ENCODE measurements at places on chromosomes 1 and 21. TPM values are rescaled to one million over a fixed set of nuclear protein-coding genes. Genes with fewer than 3 reads are reported as not detected.

The HHAT gene
- total RNA-seq = 1.6 TPM

The EVI5 gene
- total RNA-seq = 26.4 TPM

The RCSD1 gene
- 39.3 TPM for total RNA-seq

The SPRR2G gene
- total RNA-seq = not detected

The DMRTA2 gene
- total RNA-seq = not detected

The MAP10 gene
- 2.1 TPM for total RNA-seq

The NEK2 gene
- total RNA-seq = 2.2 TPM

The PROX1 gene
- 46.5 TPM for total RNA-seq

The MAB21L3 gene
- total RNA-seq = not detected

The FMN2 gene
- not detected for total RNA-seq

The ALX3 gene
- total RNA-seq = not detected

DNA sequence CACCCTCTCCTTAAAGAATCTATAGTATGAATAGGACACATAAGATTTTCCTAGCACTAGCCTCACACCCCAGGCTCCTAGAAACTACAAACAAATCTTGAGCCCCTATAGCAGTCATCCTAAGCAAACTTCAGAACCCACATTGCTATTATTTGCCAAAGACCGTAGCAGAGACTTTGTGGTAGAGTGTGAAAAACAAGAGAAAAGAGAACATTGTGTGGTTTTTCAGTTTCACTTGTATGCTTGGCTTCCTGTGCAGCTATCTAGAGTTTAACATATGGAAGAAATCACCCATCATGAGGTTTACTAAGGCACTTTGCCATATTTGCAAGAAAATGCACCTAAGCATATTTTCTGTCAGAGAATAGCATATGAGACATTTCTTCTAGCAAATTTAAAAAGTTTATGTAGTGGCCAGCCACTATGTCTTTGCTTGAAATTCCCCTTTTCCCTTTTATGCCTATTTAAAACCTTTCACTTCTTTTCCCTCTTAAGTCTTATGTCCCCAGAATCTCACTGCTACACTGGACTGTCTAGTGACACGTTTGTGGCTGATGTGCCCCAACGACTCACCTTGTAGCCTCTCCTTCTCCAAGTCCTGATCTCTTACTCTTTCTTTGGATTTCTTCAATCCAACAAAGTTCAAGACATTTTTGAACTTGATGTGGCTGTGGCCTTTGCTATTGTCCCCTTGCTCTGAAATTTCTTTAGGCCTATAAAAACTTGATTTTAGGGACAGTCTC lies 25.6 kb downstream of the CCDC190 start:
- no peak for DNase-seq

DNA sequence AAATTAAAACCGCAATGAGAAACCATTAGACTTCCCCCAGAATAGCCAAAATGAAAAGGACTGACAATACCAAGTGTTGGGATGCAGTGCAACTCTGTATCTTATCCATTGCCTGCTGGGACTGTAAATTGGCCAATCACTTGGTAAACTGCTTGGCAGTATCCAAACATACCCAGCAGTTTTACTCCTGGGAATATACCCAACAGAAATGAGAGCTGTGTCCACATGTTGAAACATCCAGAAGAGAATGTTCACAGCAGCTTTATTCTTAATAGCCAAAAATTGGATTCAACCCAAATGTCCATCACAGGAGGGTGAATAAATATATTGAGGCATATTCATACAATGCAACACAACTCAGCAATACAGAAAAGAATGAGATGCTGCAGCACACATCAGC lies 13.7 kb upstream of the FAM20B start:
- no peak for DNase-seq

GRCh38 chr1:173445656-173446055 lies 31.5 kb upstream of the PRDX6 start:
- no peak for DNase-seq

- DNase-seq = no peak
Measured at GRCh38 chr1:79037085-79037484, 30.6 kb upstream of the ADGRL4 start.

DNA sequence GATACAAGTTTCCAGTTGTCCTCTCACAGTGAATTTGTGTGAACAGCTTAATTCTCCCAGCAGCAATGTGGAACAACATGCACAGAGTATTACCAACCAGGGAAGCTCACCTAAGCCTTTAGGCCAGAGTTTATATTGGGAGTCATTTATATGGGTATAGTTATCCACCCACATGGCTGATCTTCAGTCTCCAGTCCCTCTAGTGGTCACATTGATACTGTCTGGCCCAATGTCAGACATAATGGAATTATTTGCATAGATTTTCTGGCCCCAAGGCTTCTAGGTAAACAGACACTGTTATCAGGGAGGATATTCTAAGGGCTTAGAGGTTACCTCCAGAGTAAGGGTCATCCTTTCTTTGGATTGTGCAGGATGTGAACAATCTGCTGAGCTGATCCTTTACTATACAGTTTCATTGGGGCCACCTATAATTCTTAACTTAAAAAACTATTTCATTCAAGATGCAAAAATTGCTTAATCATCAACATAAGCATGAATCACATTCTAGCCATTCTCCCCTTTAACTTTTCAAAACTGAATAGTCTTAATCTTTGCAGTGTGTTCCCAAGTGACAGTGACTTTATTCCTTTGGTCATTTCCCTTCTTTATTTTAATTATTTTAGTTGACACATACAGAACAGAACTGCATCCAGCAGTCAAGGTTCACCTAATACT lies 210.9 kb downstream of the LTN1 start:
- DNase-seq = no peak

- DNase-seq = no peak
Measured at GRCh38 chr1:193120604-193121166, 1.1 kb upstream of the CDC73 start.

DNA sequence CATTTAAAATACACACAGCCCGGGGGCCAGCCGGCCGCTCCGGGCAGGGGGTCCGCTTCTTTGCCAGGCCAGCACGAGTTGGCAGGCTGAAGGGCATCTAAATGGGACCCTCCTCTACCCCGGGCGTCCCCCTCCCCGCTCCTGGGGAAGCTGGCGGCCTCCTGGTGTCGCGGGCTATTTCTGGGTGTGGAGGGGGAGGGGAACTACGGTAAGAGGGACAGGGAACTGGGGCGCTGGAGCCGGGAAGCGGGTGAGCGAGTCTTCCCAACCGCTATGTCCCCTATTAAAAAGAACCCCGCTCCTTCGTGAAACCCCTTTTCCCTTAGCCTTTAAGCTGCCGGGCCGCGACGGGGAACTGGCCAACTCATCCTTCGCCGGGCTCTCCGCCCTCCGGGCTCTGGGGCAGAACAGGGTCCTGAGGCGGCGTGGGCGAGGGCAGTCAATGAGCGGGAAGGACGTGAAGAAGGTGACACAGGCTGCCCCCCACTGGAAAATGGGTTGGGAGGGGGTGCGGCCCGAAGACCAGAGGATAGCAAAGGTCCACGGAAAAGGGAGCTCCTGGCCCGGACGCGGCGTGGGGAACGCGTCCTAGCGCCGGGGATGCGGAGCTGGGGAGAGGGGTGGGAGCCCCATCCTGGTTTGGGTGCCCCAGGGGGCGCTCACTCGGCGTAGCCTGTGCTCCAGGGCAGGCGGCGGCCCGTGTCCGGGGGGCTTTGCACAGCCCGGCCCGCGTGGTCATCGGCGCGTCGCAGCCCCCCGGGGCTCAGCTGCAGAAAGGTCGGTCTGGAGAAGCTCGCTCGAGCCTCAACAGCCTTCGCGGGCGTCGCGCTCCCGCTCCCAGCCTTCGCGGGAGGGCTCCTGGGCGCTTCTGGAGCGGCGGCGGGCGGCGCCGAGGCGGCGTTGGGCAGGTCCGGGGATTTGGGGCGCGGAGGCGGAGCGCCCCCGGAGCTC lies 544 bp downstream of the PPM1J start:
- DNase-seq = no peak

GRCh38 chr1:224617410-224618355 lies 1.6 kb downstream of the CNIH3 start:
- DNase-seq = no peak

GRCh38 chr1:69794831-69795230 lies 227.1 kb downstream of the LRRC7 start:
- no peak for DNase-seq

- DNase-seq = no peak
Measured at GRCh38 chr1:117754061-117754969, 148.5 kb downstream of the TENT5C start.

DNA sequence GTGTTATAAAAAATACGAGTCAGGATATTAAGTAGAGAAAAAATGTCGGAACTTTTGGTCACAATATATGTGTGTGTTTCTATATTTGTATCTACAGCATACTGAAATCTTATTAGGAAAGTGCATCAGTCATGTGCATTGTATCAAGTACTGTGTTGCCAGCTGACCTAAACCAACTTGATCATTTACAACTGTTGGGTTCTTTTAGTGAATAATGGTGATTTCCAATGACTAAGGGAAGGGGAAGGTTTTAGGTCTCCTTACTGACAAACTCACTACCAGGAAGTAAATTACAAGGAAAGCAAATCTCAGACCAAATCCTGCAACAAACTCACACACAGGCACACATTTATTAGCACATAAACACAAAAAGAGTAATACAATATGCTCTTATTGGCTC lies 142.7 kb downstream of the TSEN15 start:
- DNase-seq = no peak

- DNase-seq = no peak
Measured at GRCh38 chr1:32144033-32144432, 35.4 kb upstream of the TXLNA start.

- no peak for DNase-seq
Measured at GRCh38 chr1:114130213-114130612, 23.5 kb downstream of the SYT6 start.

DNA sequence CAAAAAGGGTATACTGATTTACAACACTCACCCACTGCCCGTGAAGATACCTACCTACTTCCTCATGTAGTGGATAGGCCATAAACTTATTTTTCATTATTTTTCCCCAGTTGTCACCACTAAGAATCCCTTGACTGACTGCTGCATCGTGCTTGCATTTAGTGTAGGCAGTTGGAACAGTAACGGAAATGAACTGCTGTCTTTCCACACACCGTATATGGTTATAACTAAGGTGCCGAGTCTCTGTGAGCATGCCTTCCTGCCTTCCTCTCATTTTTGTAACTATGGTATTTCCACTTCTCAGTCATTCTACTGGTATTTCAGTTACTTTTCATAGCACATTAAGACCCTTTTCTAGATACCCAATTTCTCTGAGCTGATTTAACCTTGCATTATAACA lies 36.4 kb downstream of the SLC35F3 start:
- no peak for DNase-seq

DNA sequence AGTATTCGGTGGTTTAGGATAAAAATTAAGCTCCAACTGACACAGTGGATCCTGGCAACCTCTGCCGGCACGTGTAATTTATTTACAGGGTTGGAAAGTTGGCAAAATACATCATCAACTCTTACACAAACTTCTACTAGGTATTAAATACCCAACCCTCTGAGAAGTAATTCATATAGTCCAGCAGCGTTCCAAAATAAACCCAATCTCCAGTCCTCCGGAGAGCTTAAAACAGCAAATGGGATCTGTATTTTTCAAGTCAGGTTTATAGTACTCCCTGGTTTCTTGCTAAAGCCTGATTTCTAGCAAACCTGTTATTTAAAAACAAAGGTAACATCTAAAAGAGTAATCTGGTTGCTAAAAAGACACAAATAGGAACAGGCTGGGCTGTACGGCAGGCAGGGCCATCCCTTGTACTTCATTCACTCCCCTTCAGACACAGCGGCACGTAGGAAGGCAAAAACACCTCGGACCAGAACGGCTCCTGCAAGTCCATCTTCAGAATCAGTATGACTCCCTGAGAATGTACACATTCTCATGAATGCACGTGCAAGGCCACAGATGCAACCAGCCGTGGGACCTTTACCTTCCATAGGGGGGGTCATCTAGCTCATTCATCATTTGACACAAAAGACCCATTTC lies 8.6 kb downstream of the GLIS1 start:
- DNase-seq = no peak

GRCh38 chr1:194684636-194685035 lies 1498.2 kb upstream of the B3GALT2 start:
- DNase-seq = no peak

DNA sequence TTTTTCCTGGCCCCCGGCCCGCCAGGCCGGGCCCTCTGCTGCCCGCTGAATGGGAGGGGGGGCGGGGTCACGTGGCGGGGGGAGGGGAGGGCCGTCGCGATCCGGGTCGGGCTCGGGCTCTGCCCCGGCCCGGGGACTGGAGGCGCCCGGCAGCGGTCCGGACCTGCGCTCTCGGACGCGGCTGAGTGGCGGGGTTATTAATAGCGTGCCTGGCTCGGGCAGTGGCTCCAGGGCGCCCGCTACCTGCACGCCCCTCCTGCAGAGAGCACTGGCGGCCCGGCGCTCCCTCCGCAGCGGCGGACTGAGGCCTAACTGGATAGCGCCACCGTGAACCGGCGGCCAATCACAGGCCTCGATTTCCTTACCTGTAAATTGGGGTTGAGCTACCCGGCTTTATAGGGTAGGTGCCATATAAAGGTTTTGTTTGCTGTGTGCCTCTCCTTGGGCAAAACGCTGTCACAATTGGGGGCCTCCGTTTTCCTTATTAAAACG lies 28.1 kb downstream of the AHDC1 start:
- no peak for DNase-seq

DNA sequence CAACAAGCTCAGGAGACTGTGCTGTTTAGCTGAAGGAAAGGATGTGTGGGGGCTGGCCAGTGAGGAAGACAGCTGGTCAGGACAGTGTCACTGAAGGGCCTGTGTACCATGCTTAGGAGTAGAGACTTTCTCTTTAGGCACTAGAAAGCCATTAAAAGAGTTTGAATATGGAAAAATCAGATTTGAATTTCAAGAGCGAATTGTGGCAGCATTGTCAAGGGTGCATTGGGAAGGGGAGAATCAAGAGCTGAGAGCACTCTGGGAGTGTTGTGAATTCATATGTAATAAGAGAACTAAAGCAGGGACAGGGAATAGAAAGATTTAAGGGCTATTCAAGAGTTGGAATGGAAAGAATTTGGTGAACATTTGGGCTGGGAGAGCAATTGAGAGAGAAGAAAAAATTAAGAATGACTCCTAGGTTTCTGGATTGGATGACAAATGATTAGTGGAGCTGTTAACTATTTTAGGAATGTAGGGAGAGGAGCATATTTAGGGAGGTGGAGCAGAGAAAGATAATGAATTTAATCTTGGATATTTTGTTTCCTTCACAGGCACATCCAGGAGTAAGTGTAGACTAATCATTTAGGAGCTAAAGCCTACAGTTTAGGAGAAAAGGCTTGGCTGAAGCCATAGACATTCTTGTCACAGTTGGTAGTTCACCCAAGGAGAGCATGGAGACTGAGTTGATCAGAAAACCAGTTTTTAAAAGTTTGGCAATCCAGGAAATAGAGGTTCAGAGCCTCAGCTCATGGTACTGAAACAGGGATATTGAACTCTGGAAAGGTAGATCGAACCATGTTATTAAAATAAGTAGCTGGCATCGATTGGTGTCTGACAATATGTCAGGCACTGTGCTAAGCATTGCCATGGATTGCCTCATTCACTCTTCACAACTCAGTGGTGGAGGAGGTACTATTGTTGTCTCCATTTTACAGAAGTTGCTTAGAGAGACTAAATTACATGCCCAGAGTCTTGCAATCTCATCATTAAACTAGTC lies 23.1 kb upstream of the TOR3A start:
- no peak for DNase-seq

GRCh38 chr1:11481019-11481418 lies 2.1 kb downstream of the DISP3 start:
- DNase-seq = no peak

GRCh38 chr1:201715351-201715750 lies 113.6 kb upstream of the IPO9 start:
- DNase-seq = no peak

Measured in right atrium auricular region (tissue), 2 donors.